LHCN-M2 (cell line): ENCODE measurements at places on chromosomes 7 and 10. TPM values are rescaled to one million over a fixed set of nuclear protein-coding genes. Genes with fewer than 3 reads are reported as not detected.
A peak's percentile ranks its signal among the peaks of the same experiment; 100 is the strongest.

DNA sequence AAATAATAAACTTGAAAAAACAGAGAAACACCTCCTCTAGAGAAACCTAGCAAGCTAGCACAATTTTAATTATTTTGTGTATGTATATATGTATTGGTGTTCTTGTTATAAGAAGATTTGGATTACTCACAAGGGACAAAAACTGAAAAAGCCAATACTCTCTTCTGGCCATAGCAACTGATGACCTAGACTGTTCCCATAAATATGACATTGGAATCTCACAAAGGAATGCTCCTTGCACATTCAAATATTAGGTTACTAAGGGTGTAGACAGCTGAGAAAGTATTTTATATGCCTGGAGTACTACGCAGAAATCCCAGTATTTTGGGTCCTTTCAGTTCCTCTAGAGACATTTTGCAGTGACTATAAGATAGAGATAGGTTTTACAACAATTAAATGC, 279.4 kb downstream of the FZD1 start:
- DNase-seq = peak; percentile 45

DNA sequence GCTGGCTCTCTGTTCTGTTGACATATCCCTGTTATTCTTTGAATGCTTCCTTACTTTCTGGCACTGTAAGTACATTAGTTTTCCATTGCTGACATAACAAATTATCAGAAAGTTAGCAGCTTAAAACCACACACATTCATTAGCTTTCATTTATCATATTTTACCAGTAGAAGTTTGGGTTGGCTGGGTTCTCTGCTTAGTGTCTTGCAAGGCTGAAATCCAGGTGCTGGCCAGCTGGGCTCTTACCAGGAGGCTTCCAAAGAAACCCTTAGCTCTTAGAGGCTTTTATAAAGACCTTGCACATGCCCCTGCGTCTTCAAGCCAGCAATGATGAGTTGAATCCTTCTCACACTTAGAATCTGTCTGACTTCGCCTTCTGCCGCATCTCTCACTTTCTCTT, 160.6 kb downstream of the MLLT10 start:
- no peak for DNase-seq

- DNase-seq = no peak
Measured at GRCh38 chr7:1229956-1230355, 2.7 kb upstream of the UNCX start.

DNA sequence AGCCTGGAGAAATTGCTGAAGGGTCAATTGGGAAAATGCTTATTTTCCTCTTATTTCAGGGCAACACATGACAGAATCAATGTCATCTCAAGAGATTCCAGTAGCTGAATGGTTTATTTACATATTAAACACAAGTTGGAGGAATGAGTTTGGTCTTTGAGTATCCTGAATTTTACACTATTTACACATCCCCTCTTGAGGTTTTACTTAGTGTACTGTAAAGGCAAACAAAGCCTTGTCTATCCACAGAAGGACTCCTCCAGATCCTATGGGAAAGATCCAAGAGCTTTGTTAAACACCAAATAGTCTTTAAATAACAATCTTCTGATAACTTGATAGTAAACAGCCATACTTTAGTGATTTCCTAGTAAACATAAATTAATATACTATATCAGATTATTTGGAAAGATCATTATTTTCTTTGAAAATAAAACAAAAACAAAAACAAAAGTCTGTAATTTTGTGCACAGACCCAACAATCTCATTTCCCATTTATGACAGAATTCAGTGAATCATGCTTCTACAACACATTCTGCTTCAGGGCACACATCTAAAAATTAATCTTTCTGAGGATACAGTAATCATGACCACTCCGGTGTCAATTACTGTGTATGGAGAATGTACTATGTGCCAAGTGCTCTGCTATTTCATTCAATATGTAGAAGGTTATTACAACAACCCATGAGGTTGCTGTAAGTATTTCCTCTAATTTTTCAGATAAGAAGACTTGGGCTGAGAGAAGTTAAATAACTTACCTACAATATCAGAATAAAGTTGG, 575.0 kb upstream of the LRRTM3 start:
- DNase-seq = peak; percentile 19

DNA sequence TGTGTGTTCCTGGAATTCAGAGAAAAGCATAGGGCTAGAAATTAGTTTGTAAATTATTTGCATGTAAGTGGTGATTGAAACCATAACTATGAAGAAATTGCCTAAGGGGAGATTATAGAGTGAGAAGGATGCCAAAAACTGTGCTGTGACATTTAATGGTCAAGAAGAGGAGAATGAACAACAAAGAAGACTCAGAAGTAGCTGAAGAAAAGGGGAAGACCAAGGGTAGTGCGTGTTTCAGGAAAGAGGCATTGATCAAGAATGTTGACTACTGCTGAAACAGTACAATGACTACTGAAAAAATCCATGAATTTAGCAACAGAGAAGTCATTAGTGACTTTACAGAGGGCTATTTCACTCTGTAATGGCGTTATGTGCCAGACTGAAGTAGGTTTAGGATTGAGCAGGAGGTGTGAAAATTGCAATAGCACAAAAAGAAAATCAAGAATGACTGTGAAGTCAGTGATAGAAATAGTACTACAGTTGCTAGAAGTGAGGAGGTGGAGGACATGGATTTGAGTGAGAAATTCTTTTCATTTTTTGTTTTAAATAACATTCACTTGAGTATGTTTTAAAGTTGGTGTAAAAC, 28.9 kb upstream of the SAMD9L start:
- no peak for DNase-seq

GRCh38 chr10:79048639-79049550, 19.9 kb upstream of the ZMIZ1 start:
- DNase-seq = no peak

DNA sequence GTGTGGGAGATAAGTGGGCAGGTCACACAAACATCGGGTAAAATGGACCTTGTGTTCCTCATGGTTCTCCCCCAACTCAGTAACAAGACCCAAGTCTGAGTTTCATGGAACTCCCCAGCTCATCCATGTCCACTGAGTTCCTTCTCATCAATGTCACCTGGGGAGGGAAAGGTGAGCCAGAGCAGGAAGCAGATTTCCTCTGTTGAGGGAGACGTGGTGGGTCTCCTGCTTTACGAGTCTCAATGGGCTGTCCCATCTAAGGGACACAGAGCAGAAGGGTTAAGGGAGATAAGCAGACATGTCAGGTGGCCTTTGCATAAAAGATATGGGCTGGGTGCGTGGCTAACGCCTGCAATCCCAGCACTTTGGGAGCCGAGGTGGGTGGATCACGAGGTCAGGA, 56.5 kb upstream of the SORCS3 start:
- no peak for DNase-seq

DNA sequence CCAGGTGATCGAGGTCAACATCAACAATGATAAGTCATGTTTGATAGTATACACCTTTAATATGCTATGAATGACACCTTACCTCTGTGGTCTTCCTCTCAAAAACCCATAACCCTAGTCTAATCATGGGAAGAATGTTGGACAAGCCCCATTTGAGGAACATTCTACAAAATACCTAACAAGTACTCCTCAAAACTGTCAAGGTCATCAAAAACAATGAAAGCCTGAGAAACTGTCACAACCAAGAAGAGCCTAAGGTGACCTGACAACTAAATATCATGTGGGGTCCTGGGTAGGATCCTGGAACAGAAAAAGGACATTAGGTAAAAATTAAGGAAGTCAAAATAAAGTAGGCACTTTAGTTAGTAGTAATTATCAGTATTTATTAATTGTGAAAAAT, 5.9 kb upstream of the NUDCD3 start:
- DNase-seq = no peak

- DNase-seq = peak; percentile 80
Measured at GRCh38 chr10:114552050-114552449, 106.0 kb downstream of the ABLIM1 start.

- DNase-seq = no peak
Measured at GRCh38 chr7:23292623-23293022, 6.5 kb upstream of the MALSU1 start.

DNA sequence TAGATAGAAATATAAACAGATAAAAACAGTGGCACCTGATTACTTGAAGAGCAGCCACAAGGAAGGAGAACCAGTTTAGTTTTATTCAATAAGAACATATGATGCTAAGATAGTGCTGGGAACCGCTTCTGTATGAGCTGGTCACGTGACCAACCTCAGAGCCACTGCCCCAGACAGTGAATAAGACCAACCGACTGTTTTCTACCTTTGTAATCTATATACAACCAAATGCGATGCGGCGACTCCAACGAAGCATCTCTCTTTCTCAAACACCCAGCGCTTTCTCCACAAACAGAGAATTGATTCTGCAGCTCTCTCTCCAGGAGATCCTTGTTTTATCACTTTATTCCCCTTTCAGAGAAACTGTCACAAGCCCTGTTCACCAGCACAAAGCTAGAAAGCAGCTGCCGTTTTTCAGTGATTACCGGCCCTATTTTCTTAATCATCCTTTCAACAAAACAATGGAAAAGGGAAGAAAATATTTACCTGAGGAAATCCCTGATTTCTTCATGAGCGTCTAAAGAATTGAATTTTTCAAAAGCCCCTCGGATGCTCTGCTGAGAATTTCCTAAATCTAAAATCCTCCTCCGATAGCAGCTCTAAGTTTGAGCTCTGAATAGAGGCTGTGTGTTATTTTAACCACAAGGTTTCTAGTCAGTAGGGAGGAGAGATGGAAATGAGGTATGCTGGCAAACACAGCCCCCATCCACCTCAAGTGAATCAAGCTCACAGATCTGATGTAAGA, 55.7 kb upstream of the JCAD start:
- DNase-seq = no peak

- DNase-seq = no peak
Measured at GRCh38 chr7:31175672-31176071, 123.6 kb downstream of the ADCYAP1R1 start.

DNA sequence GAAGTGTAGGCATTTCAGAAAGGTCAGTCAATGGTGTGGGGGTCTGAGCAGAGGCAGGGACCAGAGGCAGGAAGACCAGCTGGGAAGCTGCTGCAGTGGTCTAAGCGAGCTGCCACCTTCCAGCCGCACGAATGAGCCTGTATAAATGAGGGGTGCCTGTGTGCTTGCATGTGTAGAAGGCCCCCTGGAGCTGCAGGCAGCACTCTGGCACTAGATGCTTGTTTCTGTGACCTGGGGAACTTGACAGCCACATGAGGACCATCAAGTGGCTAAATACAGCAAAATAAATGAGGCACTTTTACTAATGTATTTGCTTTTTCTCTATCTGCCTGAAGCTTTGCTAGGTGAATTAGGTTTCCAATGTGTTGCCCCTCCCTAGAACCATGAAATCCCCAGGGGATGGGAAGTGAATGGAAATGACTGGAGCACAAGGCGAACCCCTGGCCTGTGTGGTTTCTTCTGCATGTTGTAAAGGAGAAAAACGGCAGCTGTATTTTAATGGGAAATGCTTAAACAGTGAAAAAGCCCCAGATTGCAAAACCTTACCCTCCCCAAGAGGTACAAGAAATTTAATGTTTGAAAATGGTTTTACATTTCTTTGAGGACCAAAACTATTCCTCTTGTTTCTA, 57.7 kb downstream of the PYROXD2 start:
- DNase-seq = peak; percentile 97

GRCh38 chr10:69807122-69807521, 5.4 kb downstream of the COL13A1 start:
- peak; percentile 79 for DNase-seq

GRCh38 chr7:44218418-44219201, 17.8 kb downstream of the YKT6 start:
- DNase-seq = no peak

- DNase-seq = no peak
Measured at GRCh38 chr10:23912884-23913404, 296.0 kb upstream of the KIAA1217 start.

DNA sequence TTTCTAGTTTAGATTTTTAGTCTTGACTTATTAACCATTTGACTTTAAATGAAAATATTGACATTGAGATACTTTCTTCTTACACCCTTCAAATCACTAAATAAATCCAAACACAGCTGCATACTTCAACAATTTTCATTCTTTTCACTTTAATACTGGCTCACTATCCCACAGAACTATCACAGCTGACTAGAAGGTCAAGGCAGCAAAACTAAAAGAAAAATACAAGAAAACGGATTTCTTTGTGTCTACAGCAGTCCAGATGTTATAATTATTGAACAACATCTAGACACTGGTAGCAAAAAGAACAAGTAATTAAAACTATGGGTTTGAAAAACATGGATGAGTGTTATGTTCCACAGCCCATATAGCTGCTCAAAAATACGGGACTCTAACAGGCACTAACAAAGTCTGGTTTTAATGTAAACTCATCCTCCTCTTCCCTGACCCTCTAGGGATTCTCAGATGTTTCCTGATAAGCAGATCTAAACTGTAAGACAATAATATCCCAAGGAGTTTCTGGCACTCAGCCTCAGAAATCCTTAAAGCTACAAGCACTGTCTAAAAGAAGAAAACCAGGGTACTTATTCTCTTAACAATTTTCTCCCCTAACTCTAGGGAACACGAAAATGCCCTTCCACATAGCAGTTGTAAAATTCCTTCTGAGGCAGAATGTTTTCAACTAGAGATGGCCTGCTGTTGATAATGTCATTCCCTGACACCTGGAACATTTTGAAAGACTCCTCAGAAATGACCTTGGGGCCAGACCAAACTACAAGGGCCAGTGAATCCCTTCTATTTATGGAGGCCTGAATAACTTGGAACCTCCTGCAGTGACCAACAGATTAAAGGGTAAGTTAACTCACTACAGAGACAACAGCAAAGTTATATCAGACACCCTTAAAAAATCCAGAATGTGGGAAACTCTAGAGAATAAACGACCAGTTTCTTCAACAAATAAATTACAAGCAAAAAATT, 12.8 kb downstream of the DNMBP start:
- peak; percentile 40 for DNase-seq

DNA sequence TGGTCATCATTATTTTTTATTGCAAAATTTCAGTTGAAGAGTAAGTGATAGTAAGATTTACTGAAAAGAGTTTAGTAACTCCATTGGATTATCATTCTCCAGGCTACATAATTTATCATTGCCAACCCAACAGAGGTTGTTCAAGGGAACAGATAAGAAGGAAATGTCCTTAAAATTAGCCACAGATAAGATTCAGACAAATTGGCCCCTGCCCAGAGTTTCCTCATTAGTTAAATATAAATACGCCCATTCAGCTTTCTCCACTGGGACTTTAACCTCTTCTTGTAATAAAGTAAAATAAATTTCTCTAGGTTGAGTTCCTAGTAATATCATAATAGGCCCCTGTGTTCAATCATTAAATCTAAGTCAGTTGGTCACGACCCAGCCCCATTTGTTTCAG, 27.7 kb upstream of the PHYHIPL start:
- no peak for DNase-seq

Gene COBL
- total RNA-seq = 0.46 and 0.83 TPM in 2 replicates

Gene WNT16
- 0.06 TPM in 1 of 2 replicates, not detected in the other for total RNA-seq

Gene HIBADH
- 91.4 and 99.7 TPM in 2 replicates for total RNA-seq

Gene IFIT1B
- not detected in 2 replicates for total RNA-seq

Gene STMP1
- 21.6 and 26.7 TPM in 2 replicates for total RNA-seq

Gene PDK4
- 0.45 and 0.46 TPM in 2 replicates for total RNA-seq

Gene SLC26A4
- total RNA-seq = 34.8 and 59.2 TPM in 2 replicates

Gene DCLRE1A
- total RNA-seq = 6.3 and 6.8 TPM in 2 replicates

Gene ZDHHC6
- 35.4 and 39.6 TPM in 2 replicates for total RNA-seq

Gene PPP1R17
- total RNA-seq = 0.06 TPM in 1 of 2 replicates, not detected in the other
